Umbilical cord (tissue), 2 donors: ENCODE measurements at places on chromosomes 7 and 10. TPM values are rescaled to one million over a fixed set of nuclear protein-coding genes. Genes with fewer than 3 reads are reported as not detected.

FFAR4 gene
- 0.96 TPM for total RNA-seq

LRRC18 gene
- 0.48 TPM for total RNA-seq

CUZD1 gene
- total RNA-seq, result not detected

ANXA8 gene
- 32.5 TPM for total RNA-seq

ANXA8L1 gene
- 39.0 TPM for total RNA-seq

KCNH2 gene
- total RNA-seq, result 25.3 TPM

CTAGE15 gene
- total RNA-seq, result not detected

LMBR1 gene
- total RNA-seq, result 56.3 TPM

NANOS1 gene
- 3.1 TPM for total RNA-seq

NEUROD6 gene
- total RNA-seq, result 0.96 TPM
